ENCODE measurements at places on chromosomes 12 and 14.

- DNase-seq: no peak
Measured at GRCh38 chr12:55727643-55728185, 1.1 kb downstream of the CD63 start.

- DNase-seq: no peak
Measured at GRCh38 chr12:130992448-130992847, 38.7 kb downstream of the ADGRD1 start.

DNA sequence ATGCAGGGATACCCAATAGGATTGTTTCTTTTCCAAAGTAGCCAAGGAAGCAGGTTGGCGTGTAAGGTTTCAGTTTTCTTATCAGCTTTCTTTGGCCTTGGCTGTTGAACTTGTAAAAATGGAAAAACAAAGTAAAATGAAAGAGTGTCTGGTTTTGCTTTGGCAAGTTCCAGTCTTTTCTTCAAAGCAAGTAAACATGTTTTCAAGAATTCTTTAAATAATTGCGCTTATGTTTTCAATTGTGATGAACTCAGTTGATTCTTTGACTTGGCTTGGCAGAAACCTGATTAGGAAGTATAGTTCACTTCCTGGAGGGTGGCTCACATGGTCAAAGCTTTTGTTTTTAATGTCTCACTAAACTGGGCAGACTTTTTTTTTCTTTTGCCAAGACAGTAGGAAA is 112.2 kb upstream of the USP44 start:
- no peak for DNase-seq

GRCh38 chr12:12800406-12801180 is 12.6 kb upstream of the DDX47 start:
- DNase-seq: no peak

- DNase-seq: no peak
Measured at GRCh38 chr14:68282479-68283377, 463.1 kb downstream of the RAD51B start.

- DNase-seq: no peak
Measured at GRCh38 chr12:130308393-130308792, 29.3 kb upstream of the PIWIL1 start.

DNA sequence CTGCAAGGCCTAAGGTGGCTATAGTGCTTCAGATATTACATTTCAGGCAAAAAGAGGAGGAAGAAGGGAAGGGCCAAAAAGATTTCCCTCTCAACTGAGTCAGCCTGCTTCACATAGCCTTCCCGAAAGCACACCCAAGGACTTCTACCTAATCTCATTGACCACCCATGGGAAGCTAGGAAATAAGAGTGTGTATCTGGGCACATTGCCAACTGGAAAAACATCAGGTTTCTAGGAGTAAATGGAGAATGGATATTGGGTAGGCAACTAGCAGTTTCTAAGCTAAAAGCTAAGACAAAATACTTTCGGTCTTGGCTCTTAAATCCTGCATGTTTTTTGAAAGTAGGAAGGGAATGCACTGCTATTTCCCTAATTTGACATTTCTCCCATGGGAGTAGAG is 221.7 kb upstream of the GRIP1 start:
- no peak for DNase-seq

- DNase-seq: no peak
Measured at GRCh38 chr12:113063396-113064350, 7.1 kb downstream of the DTX1 start.

GRCh38 chr12:53862831-53863230 is 75.8 kb upstream of the HOXC13 start:
- DNase-seq: no peak

GRCh38 chr12:130484221-130484620 is 146.5 kb downstream of the PIWIL1 start:
- no peak for DNase-seq

DNA sequence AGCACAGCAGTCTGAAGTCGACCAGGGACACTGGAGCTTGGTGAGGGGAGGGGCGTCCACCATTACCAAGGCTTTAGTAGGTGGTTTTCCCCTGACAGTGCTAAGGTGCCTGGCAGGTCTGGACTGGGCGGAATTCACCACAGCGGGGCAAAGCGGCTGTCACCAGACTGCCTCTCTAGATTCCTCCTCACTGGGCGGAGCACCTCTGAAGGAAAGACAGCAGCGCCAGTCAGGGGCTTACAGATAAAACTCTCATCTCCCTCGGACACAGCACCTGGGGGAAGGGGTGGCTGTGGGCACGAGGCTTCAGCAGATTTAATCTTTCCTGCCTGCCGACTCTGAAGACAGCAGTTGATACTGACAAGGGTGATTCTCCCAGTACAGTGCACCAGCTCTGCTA is 39.1 kb downstream of the DDHD1 start:
- DNase-seq: no peak

DNA sequence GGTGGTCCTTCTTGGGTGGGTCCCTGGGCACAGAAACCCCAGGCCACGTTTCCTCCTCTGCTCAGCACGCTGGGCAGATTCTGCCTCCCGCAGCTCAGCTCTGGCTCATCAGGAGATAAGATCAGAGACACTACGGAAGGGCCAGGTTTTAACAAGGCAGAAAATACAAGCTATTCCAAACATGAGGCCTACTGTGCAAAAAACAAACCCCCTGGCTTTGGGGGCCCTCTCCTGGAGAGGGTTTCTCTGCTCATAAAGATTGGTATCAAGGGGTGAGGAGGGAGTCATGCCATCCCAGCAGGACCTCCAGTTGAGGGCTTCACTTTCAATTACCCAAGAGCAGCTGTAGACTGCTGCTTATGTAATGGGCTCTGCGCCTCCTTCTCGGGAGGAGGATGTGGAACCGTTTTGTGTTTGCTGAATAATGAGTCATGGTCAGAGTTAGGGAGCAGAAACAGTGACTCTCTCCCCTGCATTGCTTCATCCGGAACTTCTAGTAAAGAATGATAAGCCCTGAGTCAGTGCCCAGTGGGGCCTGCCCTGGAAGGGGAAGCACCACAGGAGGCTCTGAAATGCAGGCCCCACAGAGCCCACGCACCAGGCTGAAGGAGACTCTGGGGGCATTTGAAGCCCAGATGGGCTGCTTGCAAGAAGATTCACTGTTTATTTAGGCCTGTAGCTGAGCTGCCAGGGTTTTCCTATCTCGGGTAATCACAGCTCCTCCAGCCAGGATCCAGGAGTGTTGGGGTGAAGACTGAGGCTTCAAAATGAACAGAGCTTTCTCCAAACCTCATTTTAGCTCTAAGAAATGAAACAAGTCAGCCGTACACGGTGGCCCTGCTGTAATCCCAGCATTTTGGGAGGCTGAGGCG is 79.3 kb downstream of the SSPN start:
- DNase-seq: no peak

- DNase-seq: no peak
Measured at GRCh38 chr14:79967001-79967400, 244.3 kb downstream of the DIO2 start.

DNA sequence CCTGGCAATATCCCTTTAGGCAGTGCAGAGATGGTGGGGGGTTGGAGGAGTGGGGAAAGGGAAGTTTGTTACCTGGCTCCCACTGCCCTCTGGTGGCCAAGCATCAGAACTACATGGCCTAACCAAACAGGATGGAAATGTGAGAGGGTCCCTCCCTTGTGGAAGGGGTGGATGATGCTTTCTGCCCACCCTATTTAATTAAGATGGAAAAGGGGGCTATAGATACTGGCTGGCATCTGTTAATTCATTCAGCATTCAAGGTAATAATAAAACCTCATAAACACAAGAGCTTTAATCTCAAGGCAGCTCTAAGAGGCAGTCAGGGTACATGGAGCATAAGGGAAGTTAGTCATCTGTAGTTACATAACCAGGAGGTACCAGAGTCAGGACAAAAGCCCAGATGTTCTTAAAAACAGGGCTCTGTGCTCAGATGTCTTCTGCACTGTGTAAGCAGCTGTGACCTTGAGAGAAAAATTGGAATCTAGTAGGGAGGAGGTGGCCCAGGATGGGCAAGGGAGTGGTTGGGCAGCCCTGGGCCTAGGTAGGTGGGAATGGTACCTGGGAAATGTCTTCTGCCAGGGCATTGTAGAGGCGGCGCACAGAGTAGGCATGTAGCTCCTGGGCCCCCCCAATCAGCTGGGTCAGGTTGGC is 4.6 kb downstream of the AP1G2 start:
- DNase-seq: peak; percentile 14

DNA sequence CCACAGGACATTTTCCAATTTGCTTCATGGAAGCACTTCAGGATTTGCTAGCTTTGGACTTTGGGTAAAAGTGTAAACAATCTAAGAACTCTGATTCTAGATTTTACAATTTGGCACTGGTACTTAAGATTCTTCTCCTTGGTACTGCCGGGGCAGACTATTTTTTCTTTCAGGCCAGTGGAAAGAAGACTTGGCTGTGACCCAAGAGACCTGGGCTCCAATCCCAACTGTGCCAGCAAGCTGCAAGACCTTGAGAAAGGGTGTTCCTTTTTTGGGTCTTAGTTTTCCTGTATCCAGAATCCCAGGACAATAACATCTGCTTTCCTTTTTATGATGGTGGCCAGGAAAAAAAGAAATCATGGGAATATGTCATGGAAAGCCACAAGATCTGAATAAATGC is 148.1 kb upstream of the CRY1 start:
- DNase-seq: no peak

- DNase-seq: no peak
Measured at GRCh38 chr14:77265187-77265515, 5.9 kb downstream of the NGB start.

- DNase-seq: no peak
Measured at GRCh38 chr12:27099629-27100028, 17.3 kb upstream of the C12orf71 start.

DNA sequence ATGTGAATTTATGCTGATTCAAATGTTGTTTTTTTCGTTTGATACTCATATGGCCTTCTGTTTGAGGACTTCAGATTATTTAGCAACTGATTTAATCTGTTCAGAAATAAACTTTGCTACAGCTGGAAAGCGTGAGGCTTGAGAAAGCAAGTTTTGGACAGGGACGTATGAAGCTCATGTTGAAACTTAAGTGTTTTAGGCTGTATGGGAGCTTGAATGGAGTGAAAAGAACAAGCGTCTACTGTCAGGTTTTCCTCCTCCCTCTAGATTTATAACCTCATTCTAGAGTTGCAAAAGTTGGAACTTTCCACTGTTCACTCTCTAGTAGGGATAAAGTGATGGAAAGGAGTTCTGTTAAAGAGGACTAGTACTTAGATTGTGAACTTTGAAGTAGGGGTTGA is 1.0 kb downstream of the PRPF39 start:
- no peak for DNase-seq

DNA sequence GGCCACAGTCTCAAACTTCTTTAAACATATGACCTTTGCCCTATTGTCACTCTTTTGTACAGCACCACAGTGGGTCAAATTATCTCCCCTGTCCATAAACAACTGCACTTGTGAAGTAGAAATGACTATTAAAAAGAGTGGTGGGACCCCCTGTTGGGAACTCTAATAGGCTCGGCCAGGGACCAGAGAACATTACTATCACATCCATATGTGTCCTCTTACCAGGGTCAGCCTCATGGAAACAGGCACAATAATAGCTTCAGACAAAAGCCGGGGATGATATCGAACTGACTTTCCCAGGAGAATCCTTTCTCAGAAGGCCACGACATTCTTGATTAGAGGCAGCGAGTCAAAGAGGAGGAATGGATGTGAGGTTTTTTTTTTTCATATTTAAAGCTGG is 96.6 kb downstream of the NKX2-1 start:
- no peak for DNase-seq

DNA sequence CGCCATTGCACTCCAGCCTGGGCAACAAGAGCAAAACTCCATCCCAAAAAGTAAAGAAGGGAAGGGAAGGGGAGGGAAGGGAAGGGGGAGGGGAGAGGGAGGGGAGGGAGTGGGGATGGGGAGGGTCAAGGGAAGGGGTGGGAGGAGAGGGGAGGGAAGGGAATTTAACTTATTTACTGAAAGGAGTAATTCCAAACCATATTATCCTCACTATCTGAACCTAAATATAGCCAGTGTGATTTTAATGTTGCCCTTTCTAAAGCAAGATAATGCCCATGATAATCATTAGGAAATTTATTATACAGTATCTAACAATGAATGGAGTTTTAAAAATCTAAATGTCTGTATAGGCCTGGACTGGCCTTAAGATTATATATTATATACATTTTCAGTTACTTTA is 7.3 kb downstream of the SMIM10L1 start:
- DNase-seq: no peak

DNA sequence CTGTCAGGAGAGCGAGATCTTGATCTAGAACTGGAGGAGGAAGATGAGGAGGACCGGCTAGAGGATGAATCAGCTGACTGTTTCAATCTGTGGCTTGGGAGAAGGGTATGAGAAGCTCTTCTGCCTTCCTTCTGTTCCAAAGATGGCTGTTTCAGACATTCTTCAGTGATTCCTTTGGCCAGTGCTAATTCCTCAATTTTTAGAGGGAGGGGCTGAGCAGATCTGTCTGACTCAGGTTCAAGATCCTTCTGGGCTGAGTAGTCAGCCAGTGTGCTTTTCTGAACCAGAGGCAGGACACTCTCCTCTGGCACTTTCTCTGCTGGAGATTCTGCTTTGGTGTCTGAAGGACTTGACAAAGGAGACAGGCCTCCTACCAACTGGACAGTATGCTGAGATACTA is 15.2 kb downstream of the ACIN1 start:
- DNase-seq: no peak

GRCh38 chr14:90580377-90581335 is 183.8 kb downstream of the CALM1 start:
- no peak for DNase-seq

DNA sequence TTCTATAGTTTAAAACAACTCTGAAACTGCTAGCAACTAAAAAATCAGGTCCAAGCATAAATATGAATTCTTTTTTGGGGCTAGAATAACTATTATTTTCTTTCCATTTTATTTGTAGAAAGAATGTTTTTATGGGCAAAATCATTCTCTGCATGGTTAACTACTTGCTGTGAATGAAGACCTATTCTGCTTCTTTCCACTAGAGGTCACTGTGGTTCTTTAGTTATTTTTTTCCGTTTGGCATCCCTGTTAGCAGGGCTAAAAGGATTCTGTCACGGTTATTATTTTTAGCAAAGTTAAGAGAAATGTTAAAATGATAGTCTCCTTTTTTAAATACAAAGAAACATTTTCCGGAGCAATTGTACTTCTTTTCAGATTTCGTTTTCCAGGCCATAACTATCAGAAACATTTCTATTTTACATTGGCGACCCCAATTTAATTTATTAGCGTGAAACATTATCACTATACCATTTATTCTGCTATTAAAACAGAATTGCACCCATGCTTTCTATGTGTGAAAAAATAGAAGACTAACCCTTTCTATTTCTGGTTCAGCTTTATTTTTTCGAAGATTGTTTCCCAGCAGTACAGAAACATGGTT is 404.8 kb downstream of the ATP23 start:
- DNase-seq: no peak

DNA sequence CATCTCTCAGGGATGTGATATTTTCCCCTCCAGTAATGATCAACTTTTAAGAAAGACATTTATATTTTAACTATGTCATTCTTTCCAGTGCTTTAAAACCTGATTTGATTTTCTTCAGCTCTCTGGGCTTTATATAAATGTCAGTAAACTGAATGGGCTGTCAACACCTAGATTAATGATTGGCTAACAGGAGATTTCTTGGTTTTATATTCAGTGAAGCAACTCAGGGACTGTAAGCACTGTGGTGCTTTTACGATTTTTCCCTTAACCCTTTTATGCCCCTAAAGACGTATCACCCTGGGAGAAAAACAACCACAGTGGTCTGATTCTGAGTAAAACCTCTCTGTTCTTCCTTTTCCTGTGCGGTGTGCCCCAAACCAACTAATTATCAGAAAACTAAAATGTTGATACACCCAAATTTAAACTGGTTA is 38.0 kb downstream of the PTGER2 start:
- no peak for DNase-seq

Data from stimulated activated CD8-positive, alpha-beta memory T cell treated with anti-CD3 and anti-CD28 coated beads, Interleukin-15, amount 100 ng/mL, for 4 hours (primary cell).